ENCODE measurements at places on chromosomes 1 and 21.
A peak's percentile ranks its signal among the peaks of the same experiment; 100 is the strongest.

GRCh38 chr1:10692401-10693021 is 103.9 kb downstream of the CASZ1 start:
- peak; percentile 8 for DNase-seq

GRCh38 chr21:44709426-44710293 is 1.7 kb downstream of the TSPEAR start:
- no peak for DNase-seq

- DNase-seq = no peak
These were observed 2.5 kb downstream of the SLC25A34 start for GRCh38 chr1:15738416-15739113.

- no peak for DNase-seq
These were observed 1.3 kb upstream of the ENAH start for GRCh38 chr1:225654277-225654597.

GRCh38 chr21:43298546-43299440 is 128.1 kb downstream of the SIK1 start:
- no peak for DNase-seq

GRCh38 chr1:117346206-117346928 is 20.9 kb upstream of the MAN1A2 start:
- no peak for DNase-seq

GRCh38 chr1:228098323-228098931 is 4.7 kb downstream of the C1orf35 start:
- DNase-seq = no peak

DNA sequence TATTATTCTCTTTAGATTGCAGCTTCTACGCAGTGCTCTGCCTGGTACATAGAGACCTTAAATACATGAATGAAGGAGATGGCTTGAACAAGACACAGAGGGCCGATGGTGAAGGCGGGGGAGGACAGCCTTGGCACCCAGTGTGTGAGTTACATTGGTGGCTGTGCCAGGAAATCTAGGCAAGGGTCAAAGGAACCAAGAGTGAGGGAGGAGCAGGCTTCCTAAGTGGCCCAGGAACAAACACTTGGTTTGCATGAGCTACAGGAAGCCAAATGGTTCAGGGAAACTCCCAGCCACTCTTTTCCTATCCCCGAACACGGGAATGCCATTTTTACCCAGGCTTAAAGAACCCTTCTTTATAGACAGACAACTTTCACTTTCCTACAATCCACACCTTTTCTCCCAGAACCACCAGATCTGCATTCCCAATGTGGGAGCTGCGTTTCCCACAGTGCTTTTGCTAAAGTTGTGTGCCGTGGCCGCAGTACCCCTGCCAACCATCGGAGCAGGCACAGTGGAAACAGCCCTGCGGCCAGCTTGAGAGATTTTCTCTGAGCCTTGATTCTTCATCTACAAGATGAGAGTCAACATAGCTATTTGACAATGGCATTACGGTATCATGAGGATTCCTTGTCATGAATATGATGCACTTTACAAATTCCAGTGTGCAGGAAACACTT is 3.5 kb upstream of the CLEC20A start:
- DNase-seq = no peak

- no peak for DNase-seq
These were observed 42.5 kb upstream of the SLC19A1 start for GRCh38 chr21:45584786-45585185.

DNA sequence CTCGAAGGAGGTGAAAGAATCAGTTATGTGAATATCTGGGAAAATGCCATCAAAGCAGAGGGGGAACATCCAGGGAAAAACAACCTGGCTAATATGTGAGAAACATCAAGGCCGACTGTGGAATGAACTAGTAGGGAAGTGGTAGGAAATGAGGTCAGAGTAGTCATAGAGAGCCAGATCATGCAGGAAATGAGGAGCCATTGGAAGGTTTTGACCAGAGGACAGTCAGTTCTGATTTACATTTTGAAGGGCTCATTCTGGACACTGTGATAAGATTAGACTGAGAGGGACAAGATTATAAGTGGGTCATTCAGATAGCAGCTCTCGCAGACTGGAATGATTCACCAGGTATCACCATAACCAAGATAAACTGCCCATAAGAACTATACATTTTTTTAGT is 63.7 kb downstream of the SYT14 start:
- DNase-seq = no peak

- DNase-seq = no peak
These were observed 8.1 kb upstream of the C1QTNF12 start for GRCh38 chr1:1254667-1254998.

DNA sequence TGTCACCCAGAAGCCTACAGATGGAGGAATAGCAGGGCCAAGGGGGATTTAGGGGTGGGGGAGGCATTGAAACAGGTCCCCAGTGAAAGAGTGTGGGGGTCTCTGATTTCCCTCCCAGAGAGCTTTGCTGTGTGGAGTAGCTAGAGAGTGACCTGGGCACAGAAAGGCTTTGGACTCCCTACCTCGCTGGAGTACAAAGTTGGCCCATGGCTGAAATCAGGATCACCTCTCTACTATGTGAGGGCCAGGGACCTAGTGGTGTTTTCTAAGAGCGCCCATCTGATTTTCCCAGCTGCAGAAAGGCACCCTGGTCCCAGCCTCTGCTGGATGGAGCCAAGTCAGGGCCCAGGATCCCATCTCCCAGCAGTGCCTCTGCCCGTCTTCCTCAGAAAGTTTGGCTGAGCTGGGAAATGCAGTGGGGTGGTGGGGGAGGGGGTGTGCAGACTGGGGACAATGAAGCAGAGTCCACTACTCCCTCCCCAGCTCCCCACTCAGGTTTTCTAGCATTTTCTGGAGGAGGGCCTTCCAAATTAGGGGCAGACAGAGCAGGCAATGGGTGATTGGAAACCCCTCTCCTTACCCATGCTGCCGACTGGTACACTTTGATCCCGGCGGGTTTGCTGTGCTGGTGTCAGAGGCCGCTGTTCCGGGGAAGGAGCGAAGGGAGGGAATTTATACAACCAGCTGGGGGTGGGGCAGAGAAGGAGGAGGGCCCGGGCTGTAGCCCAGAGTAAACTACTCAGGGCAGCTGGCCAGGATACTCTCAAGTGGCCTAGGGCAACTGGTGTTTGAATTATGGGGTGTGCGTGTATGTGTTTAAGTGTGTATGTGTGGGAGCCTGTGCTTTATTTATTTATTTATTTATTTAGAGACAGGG is at the start of gene SELENBP1:
TSS of gene SELENBP1 (minus strand) at position 648 of the 877 bp plus-strand sequence. CDS start at position 584, 64 bp downstream.
- no peak for DNase-seq

DNA sequence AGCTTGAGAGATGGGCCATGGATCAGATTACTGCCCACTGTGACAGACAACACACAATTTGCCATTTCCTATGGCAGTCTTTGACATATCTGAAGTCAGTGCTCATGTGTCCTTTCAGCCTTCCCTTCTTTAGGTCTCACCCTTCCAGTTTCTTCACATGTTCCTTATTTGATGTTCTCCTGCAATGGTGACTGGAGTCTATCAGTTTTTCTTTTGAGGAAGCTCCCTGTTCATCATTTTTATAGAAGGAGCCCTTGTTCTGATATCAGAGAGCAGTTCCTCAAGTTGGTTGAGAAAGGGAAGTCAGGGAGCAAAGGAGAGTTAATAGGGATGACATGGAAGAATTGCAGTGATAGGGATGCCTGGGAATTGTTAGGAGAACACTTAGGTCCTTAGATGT is 42.2 kb downstream of the DISC1 start:
- no peak for DNase-seq

DNA sequence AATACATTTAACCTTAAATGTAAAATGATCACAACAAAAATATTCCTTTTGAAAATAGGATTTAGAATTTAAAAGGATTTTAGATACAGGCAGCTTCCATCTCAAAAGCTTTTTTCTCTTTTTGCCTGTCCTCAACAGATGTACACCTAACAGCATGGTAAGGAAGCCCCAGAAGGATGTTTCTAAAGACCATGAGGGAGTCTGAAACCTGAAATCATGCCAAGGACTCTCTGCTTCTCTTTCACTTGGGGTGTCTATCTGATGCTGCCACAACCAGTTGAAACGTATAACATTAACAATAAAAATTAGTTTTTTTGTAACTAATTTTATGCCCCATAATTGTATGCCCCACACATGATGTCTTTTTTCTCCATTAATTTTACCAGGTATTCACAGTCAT is 5.4 kb upstream of the ZNF281 start:
- DNase-seq = no peak

DNA sequence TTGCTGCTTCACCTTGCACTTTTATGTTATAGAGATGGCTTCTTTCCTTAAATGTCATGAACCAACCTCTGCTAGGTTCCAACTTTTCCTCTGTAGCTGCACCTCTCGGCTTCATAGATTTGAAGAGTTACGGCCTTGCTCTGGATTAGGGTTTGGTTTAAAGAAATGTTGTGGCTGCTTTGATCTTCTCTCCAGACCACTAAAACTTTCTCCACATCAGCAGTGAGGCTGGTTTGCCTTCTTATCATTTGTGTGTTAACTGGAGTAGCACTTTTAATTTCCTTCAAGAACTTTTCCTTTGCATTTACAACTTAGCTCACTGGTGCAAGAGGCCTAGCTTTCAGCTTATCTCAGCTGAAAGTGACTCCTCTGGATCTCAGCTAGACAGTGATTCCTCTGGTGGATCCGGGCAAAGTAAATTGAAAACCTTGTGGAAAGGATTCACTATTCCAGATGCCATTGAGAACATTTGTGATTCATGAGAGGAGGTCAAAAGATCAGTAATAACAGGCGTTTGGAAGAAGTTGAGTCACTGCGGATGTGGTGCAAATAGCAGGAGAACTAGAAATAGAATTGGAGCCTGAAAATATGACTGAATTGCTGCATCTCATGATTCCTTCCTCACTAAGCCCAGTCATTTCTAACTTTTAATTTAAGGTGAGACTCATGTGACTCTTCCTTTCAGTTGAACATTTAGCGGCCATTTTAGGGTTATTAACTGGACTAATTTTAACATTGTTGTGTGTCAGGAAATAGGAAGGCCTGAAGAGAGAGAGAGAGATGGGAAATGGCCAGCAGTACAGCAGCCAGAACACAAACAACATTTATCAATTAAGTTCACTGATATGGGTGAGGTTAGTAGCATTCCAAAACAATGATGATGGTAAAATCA is 16.2 kb upstream of the RGS1 start:
- DNase-seq = no peak

GRCh38 chr1:116178837-116179236 is 67.6 kb downstream of the MAB21L3 start:
- DNase-seq = no peak

DNA sequence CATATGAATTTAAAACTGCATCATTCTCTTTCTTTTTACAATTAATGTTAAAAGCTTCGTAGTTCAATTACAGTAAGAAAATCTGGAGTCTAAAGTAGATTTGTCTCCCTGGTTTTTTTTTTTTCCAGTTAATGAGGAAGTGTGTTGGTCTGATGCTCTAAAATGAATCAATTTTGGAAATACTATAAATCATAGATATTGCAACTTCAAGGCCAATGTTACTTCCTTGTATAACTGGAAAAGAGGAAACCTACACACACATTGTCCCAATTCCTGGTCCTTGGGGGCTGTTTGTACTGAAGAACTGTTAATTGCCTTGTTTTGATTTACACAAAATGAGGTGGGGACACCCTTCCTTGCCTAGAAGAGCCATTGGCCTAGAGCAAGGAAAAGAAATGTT is 107.2 kb downstream of the RGS2 start:
- DNase-seq = no peak

DNA sequence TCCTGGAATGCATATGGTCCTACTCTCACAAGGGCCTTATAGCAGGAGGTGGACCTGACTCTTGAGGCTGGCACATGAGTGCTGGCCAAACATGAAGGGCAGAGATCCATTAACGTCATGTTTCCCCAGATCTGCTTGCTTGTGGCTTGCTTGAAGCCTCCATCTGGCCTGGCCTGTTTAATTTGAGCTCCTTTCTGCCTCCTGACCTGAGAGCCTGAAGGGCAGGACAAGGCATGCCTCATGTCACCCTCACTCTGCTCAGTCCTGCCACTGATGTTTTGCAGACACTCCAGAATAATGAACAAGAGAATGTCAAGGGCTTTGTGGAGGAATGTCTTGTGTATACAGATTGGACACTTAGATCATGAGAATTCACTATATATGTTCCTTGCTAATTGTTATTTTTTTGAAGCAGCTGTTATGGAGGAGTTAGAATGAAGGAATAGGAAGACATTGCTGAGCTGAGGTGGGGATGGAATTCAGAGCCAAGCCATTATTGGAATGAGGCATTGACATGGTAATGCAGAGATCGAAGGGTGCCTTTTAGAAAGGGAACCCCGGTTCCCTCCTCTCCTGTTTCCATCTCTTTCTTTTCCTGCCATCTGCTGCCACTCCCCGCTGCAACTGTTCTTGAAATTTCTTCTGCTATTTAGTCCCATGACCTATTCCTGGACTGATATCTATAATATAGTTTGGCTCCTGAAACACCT is 457.0 kb upstream of the PROX1 start:
- no peak for DNase-seq

DNA sequence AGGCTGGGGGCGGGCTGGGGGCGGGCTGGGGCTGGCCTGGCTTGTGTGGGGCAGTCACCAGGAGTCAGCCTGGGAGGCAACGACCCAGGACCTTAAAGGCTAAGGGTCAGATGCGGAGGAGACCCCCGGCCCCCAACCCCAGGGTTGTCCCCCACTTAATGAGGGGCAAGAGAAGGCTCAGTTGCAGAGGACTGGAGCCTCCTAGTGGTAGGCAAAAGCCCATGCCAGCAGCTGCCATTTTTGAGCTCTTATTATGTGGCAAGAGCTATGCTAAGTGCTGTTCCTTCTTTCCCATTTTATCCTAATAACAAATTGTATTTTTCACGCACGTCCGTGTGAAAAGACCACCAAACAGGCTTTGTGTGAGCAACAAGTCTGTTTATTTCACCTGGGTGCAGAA is 8.0 kb downstream of the KIAA1614 start:
- no peak for DNase-seq

- DNase-seq = no peak
These were observed 403.8 kb downstream of the NUF2 start for GRCh38 chr1:163725551-163725950.

GRCh38 chr1:240998024-240998423 is 359.0 kb downstream of the RGS7 start:
- no peak for DNase-seq

GRCh38 chr1:33168556-33169289 is 13.1 kb downstream of the TRIM62 start:
- DNase-seq = no peak

GRCh38 chr1:197200272-197200899 is 53.9 kb upstream of the ASPM start:
- peak; percentile 26 for DNase-seq

- no peak for DNase-seq
These were observed 3.2 kb downstream of the IRF6 start for GRCh38 chr1:209802780-209803152.

- DNase-seq = no peak
These were observed 2.5 kb upstream of the F3 start for GRCh38 chr1:94543893-94544635.
